ENCODE measurements at places on chromosomes 13 and 19.

GRCh38 chr19:47093254-47093653, 20.3 kb downstream of the ZC3H4 start:
- DNase-seq = no peak

GRCh38 chr19:53670345-53670744, 38.5 kb downstream of the DPRX start:
- DNase-seq = no peak

- DNase-seq = no peak
Measured at GRCh38 chr13:45783346-45784043, 68.1 kb downstream of the SIAH3 start.

GRCh38 chr13:49649963-49650312, 21.6 kb downstream of the ARL11 start:
- no peak for DNase-seq

DNA sequence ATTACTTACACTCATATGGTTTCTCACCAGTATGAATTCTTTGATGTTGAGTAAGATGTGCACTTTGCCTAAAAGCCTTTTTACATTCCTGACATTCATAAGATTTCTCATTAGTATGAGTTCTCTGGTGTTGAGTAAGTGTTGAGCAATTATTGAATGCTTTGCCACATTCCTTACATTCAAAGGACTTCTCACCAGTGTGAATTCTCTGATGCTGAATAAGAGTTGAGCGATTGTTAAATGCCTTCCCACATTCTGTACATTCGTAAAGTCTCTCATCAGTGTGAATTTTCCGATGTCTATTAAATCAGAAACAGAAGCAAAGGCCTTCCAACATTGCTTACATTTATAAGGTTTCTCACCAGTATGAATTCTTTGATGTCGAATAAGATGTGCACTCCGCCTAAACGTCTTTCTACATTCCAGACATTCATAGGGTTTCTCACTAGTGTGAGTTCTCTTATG, 14.2 kb upstream of the ZFP30 start:
- DNase-seq = no peak

DNA sequence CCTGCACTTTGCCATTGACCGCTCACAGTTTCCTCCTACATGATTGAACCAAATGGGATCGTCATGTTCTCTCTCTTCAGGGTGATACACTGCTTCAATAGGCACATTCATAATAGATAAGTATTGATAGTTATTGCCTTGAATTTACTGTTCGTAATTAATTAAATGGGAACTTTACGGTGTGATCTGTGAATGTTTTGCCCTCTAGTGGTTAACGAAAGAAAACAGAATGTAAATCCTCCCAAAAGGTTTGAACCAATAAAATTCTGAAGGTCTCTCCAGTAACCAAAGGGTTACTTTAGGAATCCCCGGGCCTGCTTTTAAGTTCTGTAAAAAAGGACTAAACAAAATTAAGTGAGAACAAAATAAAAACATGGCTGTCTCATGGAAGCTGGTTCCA, 389.3 kb downstream of the DACH1 start:
- no peak for DNase-seq

- DNase-seq = no peak
Measured at GRCh38 chr19:46006411-46006810, 11.1 kb downstream of the CCDC61 start.

DNA sequence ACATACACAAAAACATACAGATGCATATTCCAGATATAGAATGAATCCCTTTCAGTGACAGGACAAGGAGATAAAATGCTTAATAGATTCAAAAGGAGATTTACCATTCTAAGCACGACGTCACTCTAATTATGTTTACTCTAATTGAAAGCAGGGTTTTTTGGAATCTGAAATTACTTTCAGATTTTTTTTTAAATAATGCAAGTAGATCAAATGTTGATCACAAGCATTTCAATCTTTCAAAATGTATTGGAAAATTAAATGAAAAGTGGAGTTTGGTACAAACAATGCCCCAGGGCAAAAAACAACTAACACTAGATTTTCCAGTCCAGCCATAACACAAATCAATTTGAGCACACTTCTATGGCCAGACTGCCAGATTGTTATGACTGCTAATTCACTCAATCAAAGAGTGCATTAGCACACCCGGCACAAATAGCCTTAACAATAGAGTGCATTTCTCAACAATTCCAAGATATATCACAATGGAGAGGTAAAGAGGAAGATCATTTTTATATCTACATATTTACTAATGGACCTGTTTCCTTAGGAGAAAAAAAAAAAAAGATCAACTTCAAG, 4.3 kb upstream of the DACH1 start:
- DNase-seq = no peak

All from GM18507 (cell line).